Mammary epithelial cell (primary cell): ENCODE measurements at places on chromosomes 3 and 15. TPM values are rescaled to one million over a fixed set of nuclear protein-coding genes. Genes with fewer than 3 reads are reported as not detected.

GRCh38 chr15:65413760-65414144 is 9.0 kb downstream of the IGDCC4 start:
- DNase-seq, result peak; percentile 40

DNA sequence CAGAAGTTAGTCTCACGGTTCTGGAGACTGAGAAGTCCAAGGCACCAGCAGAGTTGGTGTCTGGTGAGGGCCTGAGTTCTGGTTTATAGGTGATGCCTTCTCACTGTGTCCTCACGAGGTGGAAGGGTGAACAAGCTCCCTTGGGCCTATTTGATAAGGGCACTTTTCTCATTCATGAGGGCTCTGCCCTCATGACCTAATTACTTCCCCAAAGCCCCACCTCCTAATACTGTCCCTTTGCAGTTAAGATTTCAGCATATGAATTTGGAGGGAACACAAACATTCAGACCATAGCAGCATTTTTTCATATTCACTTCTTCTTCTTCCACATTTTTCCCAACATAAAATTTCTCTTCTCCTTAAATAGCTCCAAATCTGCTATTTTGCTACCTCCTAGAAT is 41.5 kb downstream of the TMEM41A start:
- no peak for DNase-seq

- DNase-seq, result no peak
Observed at GRCh38 chr3:58398669-58399333, 34.8 kb downstream of the PDHB start.

Gene UBA5
- total RNA-seq, result 29.2 TPM

Gene GUCA1C
- total RNA-seq, result not detected
